ENCODE measurements at places on chromosomes 12 and 14.

GRCh38 chr12:50606675-50607375 is 102.0 kb downstream of the DIP2B start:
- no peak for DNase-seq

DNA sequence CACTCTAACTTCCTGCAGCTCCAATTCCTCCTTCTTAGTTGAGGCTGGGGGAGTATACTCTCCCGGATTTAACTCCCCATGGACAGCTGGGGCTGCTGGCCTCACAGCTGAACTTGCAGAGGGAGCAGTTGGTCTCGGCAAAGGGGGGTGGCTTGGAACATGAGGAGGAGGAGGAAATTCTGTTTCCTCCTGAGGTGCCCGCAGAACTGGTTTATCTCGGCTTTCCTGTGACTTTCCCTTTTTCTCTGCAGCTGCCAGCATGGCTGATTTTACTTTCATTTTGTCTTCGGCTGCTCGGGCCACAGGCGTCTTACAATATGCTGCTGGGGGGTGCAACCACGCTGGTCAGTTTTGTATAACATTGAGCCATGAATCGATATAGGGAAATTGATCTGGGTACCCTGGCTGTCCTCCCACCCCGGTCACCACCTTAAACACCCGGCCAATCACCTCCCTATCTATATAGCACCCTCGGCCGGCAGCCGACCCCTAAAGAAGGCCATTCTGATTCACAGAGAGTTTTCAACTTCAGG is 1317.6 kb downstream of the TMEM121 start:
- no peak for DNase-seq

- DNase-seq, result peak; percentile 48
Measured at GRCh38 chr12:52870361-52871290, 21.8 kb upstream of the KRT78 start.

GRCh38 chr14:68924186-68925158 is 54.6 kb downstream of the ACTN1 start:
- DNase-seq, result peak; percentile 57

- DNase-seq, result no peak
Measured at GRCh38 chr12:110370732-110371231, 32.7 kb downstream of the ANAPC7 start.

- DNase-seq, result no peak
Measured at GRCh38 chr12:72084061-72084460, 145.4 kb downstream of the TPH2 start.

DNA sequence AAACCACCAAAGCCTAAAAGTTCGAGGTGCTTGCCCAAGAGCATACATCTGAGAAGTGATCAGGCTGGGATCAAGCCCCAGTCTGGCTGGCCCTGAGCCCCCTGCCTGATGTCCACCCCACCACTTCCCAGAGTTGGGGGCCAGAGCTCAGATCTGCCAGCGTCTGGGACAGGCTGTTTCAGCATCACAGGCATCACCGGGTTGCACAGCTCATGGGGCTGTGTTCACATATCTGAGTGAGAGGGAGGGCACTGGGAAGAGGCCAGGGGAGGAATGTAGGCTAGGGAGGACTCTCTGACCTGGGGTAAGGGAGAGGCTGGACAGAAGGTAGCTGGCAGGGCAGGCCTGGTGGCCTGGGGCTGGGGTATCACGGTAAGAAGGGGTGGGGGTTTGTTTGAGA is 6.0 kb downstream of the TGM1 start:
- no peak for DNase-seq

GRCh38 chr14:69959136-69959535 is 79.9 kb downstream of the SMOC1 start:
- no peak for DNase-seq

DNA sequence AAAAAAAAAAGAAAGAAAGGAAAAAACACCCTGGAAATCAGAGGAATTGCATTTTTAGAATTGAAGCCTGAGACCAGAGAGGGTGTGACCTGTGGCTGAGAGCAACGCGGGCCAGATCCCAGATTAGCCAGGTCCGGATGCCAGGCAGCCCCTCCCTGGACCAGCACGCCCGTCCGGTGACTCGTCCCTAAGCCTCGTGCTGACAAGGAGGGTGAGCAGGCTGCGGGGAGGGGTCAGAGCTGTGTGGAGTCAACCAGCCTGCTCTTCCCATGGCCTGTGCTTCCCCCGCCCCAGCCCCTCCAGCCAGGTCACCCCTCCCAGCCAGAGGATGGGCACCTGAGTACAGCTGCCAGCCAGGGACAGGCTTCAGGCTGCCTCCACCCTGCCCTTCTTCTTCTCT is 4.2 kb upstream of the KLC1 start:
- peak; percentile 65 for DNase-seq

DNA sequence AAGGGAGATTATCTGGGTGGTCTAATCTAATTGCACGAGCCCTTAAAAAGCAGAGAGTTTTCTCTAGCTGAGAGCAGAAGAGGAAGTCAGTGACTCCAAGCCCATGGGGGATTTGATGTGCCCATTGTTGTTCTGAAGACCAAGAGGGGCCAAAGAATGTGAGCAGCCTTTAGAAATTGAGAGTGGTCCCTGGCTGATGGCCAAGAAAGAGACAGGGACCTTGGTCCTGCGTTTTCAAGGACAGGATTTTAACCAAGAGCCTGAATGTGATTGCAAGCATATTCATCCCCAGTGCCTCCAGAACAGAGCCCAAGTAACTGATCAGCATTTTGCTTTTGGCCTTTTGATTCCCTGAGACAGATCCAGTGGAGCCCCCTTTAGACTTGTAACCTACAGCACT is 1353.9 kb downstream of the AACS start:
- no peak for DNase-seq

DNA sequence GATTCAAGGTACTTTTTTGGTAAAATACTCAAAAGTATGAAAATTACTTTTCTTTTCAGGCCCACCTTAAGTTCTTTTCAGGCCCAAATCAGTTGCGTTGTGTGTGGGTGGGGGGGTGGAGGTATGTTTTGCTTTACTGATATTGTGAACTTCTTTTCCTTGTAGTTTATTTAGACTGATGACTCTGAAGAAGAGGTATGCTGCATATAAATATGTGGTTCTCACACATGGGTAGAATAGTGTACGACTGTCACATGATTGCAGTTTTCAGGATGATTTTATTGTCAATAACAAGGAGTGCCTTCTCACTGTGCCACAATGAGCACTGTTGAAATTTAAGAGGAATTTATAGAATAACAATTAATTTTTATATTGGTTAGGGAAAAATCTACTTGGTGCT is 166.6 kb upstream of the ATP2B1 start:
- DNase-seq, result peak; percentile 45

DNA sequence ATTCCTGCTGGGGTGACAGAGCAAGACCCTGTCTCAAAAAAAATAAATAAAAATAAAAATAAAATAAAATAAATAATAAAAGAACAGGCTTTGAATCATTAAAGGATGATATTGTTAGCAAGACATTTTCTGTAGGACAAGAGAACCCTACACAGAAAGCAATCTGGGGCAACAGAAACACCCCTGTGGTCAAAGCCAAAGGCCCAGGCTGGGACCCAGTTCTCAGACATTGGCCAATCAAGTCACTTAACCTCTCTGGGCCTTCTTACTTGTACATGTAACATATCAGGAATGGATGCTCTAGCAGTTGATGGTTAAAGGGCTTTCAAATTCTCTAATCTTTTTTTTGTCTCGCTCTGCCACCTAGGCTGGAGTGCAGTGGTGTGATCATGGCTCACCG is 35.5 kb upstream of the TESC start:
- no peak for DNase-seq

GRCh38 chr12:54162741-54163140 is 26.0 kb downstream of the SMUG1 start:
- no peak for DNase-seq

DNA sequence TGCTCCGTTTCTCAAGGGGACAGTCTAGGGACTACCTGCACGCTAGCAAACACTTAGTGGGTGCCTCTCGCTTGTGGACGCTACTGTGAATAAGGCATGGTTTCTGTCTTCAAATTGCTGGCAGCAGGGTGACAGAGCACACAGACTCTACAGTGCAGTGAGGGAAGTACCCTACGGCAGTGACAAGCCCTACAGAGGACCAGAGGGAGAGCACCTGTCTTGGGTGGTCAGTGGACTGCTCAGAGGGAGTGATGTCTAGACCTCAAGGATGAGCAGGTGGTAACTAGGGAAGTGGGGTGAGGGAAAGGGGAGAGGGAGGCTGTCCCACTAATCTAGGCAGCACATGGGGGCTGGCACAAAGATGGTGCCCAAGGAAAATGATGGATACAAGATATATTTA is 160.5 kb downstream of the RBM19 start:
- no peak for DNase-seq

GRCh38 chr12:78403681-78404080 is 460.9 kb upstream of the SYT1 start:
- DNase-seq, result peak; percentile 86

GRCh38 chr12:69388371-69388770 is 28.8 kb downstream of the YEATS4 start:
- peak; percentile 76 for DNase-seq

DNA sequence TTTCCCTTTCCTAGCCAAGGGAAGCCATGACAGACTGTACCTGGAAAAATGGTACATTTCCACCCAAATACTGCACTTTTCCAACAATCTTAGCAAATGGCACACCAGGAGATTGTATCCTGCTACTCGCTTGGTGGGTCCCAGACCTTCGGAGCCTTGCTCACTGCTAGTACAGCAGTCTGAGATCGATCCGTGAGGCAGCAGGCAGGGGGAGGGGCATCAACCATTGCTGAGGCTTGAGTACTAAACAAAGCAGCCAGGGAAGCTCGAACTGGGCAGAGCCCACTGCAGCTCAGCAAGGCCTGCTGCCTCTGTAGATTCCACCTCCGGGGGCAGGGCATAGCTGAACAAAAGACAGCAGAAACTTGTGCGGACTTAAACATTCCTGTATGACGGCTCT is 218.8 kb downstream of the LRIG3 start:
- no peak for DNase-seq

- DNase-seq, result no peak
Measured at GRCh38 chr12:31362115-31362758, 36.3 kb upstream of the SINHCAF start.

DNA sequence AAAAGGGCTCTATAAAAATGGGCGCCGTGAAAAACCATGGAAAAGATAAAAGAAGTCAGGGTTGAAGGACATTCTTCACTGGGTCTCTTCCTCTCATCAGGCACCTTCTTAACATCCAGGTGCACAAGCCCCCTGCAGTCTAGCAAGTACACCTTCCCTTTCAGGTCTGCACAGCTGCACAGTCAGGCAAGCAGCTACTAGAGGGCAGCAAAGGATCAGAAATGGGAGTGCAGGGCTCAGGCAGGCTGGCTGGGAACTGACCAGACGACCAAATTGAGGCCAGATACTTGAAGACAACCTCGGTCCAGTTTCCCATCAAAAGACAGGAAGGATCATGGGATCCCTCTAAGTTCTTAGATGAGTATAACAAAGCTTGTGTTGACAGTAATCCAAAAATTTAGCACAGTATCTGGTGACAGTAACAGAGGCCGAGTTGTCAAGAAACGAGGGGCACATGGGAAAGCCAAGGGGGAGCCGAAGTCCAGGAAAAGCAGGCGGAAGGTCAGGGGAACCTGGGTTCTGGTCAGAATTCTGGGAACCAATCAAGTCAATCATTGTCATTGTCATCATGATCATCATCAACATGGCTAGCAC is 10.1 kb upstream of the GRIP1 start:
- DNase-seq, result peak; percentile 20

- peak; percentile 60 for DNase-seq
Measured at GRCh38 chr14:73786636-73787485, 64.8 kb upstream of the PTGR2 start.

DNA sequence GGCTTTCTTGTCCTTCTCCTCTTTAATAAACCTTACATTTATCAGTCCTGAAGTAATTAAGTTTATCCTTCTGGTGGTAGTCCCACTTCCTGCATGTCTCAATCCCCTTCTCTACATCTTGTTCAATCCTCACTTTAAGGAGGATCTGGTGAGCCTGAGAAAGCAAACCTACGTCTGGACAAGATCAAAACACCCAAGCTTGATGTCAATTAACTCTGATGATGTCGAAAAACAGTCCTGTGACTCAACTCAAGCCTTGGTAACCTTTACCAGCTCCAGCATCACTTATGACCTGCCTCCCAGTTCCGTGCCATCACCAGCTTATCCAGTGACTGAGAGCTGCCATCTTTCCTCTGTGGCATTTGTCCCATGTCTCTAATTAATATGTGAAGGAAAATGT is 79.3 kb downstream of the ZFC3H1 start:
- no peak for DNase-seq

DNA sequence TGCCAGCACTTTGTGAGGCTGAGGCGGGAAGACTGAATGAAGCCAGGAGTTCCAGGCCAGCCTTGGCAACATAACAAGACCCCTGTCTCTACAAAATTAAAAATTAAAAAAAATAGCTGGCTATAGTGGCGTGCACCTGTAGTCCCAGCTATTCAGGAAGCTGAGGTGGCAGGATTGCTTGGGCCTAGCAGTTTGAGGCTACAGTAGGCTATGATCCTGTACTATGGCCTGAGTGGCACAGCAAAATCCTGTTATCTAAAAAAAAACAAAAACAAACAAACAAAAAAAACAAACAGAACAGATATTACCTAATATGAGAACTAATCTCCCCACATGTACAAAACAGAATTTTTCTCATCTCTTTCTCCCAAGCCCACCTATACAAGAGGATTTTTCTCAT is 15.7 kb downstream of the TMEM116 start:
- DNase-seq, result no peak

GRCh38 chr12:99386907-99387306 is 260.6 kb upstream of the GARIN6 start:
- no peak for DNase-seq

DNA sequence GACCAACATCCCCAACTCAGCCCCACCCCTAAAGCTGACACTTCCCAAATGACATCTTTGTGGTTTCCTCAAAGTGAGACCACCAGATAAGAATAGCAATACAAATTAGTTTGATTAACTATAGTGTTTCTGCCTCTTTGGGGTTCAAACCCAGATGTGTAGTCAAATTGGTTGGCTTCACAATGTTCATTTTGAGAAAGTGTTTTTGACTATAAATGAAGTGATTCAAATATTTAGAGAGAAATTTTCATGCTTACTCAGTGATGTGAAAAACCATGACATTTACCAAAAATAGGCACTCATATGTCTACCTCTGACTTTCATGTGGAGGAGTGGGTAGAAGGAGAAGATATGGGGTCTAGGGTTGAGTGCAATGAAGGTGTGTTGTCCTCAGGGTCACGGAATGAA is 218.4 kb downstream of the BCAT1 start:
- DNase-seq, result no peak

DNA sequence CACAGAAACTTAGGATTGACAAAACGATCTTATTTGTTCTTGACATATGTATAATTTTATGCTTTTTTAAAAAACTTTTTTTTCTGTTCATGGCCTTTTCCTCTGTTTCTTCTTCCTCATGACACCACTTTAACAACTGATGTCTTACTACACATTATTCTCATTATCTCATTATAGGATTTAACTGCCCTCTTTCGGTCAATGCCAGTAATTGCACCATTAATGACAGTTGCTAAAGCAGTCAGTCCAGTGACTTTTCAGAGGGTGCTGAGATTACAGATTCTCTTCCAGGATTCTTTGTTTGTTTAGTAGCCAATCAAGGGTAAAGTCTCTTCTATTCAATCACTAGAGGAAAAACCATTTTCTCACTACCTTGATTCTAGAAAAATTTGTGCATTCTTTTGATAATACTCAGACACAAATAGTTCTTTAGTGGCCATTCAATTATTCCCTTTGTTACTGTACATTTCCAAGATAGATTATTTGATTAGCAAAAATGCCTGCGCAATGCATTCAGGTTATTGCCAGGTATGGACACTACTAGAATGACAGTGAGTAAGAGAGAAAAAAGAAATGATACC is 50.1 kb downstream of the KLRG1 start:
- peak; percentile 64 for DNase-seq

All from mesenchymal stem cell (in vitro differentiated cells and primary cell).